ENCODE measurements at places on chromosomes 1 and 21. TPM values are rescaled to one million over a fixed set of nuclear protein-coding genes. Genes with fewer than 3 reads are reported as not detected.

DNA sequence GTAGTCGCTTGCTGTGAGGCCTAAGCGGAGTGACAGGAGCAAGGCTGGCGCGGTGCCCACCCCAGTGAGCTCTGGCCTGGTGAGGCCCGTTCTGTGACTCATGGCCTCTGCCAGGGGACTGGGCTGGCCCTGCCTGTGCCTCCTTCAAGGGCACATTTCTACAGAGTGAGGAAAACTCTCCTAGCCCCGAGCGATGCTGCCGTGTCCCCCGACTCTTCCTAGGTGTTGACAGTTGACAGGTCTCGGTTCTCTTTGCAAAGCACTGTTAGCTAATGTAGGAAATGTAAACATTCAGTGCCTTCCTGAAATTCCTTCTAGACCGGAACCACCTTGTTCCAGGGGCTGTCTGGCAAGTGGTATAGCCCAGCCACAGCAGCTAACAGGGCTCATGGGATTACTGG lies 43.9 kb downstream of the ABCG1 start:
- DNase-seq, result peak; percentile 90

DNA sequence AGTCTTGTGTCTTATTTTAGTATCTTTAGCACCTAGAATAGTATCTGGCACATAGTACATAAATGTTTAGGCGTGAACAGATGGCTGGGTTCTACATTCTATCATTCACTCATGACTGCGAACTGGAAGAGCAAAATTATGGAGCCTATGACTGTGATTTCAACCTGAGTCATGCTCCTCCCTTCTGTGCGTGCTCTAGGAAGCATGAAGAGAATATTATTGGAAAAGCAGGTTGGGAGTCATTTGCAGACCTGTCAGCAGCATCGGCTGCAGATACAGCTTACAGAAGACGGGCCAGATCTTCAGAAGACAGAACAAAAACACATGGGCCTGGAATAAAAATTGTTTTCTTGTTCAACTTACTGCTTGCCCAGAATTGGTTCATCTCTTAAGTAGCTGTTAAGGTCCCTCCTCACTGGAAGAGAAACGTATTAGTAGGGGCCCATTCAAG lies 344.0 kb upstream of the USP24 start:
- DNase-seq, result no peak

DNA sequence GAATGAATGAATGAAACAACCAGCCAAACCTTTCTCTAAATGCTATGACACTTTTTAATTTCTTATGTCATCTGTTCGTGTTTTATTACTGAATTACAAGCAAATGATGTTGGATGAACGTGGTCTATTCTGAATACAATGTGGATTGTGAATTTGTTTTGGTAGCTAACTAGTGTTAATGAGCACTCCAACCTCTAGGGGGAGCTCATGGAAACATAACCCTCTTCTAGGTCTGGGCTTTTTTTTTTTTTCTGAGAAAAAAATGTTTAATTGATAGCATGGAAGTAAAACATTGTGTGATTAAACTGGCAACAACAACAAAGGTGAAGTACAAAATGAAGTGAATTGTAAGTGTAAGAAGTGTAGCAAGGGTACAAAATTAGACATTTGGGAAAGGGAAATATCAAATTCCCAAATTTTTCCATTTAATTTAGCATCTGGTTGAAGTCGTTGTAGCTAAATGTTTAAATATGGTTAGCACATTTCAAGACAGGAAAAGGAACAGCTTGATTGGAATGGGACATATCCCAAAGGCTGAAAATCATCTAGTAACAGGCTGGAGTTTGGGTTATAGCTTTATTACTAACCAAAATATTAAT lies 42.6 kb upstream of the PTGS2 start:
- no peak for DNase-seq

DNA sequence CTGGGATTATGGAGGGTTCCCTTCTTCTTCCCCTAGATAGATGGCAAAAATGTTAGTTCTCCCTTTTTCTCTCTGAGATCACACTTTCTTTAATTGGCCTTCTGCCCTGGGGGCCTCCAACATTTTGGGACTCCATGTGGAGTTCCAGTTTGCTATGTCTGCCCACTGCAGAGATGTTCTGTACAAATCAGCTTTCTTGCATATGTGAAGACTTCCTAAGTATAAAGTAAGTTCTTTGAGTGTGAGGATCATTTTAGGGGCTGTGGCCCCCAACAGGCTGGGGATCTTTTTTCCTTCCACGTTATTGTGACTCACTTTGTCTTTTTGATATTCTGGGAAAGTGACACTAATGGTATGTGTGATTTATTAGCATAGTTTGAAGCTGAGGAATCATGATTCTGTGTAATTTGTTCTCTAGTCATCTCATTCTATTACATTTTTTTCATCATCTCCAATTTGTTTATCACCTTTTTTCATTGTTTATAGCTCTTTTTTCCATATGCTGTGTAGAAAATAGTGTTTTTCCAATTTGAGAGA lies 48.2 kb downstream of the HHAT start:
- DNase-seq, result no peak

KCNN3 gene
- 3.4 TPM for total RNA-seq

All from Right ventricle myocardium superior (tissue), 1 donor.